KG1 (cell line): ENCODE measurements at places on chromosomes 3 and 15.

DNA sequence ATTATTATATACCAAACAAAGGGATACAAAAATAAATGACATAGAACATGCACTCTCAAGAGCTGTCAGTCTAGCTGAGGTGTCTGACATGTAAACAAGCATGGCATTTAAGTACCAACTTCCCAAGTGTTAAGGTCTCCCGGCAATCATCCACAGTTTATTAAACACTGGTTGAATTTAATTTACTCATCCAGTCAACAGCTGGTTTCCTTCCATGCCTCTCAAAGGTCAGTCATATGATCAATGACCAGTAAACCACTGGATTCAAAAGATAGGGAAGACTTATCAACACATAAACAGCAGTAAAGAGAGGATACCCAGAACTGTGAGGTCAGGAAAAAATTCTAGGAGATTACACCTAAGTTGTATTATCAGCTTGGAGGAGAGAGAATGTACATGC, 80.4 kb downstream of the ADAM10 start:
- DNase-seq, result no peak

DNA sequence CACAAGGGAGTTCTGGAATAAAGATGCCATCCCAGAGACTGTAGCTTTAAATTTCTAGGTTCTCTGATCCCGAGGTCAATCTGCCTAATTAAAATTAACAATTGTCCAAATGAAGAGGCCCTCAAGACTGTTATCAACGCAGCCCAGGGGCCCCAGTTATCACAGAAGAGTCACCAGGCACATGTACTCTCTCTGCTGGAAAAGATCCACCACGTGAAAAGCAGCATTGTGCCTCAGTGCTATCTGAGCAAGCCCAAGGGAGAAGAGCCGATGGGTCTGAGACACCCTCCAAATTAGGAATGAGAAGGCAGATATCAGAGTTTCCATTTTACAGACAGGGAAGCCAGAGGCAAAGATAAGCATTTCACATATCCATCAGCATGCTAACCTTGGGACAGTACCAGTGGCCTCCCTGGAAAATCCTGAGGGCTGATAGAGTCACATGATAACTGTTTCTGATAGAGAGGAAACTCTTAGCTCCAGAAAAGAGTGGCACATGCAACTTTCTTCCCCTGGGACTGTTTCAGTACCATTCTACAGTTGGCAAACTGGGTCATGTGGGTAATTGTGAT, 55.5 kb downstream of the ITGB5 start:
- no peak for DNase-seq

- DNase-seq, result no peak
Observed at GRCh38 chr3:44478055-44478468, 592 bp upstream of the ZNF445 start.

DNA sequence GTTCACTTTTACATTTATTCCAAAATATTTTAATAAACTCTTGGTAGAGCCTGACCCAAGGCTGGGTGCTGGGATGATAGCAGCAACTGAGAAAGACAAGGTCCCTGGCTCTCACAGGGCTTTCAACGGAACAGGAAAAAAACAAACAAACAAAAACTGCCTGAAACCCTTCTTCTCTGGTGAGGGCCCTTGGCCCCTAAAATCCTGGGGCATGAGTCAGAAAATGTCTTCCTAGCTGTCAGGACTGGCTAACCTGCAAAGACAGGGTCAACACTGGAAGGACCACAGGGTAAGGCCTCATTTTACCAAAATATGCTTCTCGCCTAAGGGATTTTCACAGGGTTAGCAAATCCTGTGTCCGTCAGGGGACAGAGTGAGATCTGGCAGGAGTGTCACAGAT, 45.7 kb upstream of the WNT5A start:
- DNase-seq, result no peak

GRCh38 chr3:122208579-122208978, 25.1 kb downstream of the CASR start:
- no peak for DNase-seq

- DNase-seq, result peak; percentile 56
Observed at GRCh38 chr3:71064956-71065763, 518.4 kb downstream of the FOXP1 start.

- DNase-seq, result no peak
Observed at GRCh38 chr3:109553591-109554371, 216.4 kb upstream of the DPPA4 start.

- DNase-seq, result no peak
Observed at GRCh38 chr3:52072020-52072419, 15.6 kb upstream of the DUSP7 start.

DNA sequence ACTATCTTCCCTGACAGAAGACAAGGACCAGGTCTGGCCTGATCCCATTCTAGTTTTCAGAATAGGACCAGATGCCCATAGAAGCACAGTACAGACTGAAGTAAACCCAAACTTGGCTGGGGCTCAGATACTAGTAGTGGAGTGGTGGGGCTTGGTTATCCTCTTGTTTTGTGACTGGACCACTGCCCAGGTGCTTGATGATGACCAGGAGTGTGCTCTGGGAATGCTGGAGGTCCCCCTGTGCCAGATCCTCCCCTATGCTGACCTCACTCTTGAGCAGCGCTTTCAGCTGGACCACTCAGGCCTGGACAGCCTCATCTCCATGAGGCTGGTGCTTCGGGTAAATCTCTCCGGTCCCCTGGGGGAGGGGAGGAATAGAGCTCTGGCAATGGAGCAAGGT, 36.3 kb downstream of the ESYT3 start:
- no peak for DNase-seq

DNA sequence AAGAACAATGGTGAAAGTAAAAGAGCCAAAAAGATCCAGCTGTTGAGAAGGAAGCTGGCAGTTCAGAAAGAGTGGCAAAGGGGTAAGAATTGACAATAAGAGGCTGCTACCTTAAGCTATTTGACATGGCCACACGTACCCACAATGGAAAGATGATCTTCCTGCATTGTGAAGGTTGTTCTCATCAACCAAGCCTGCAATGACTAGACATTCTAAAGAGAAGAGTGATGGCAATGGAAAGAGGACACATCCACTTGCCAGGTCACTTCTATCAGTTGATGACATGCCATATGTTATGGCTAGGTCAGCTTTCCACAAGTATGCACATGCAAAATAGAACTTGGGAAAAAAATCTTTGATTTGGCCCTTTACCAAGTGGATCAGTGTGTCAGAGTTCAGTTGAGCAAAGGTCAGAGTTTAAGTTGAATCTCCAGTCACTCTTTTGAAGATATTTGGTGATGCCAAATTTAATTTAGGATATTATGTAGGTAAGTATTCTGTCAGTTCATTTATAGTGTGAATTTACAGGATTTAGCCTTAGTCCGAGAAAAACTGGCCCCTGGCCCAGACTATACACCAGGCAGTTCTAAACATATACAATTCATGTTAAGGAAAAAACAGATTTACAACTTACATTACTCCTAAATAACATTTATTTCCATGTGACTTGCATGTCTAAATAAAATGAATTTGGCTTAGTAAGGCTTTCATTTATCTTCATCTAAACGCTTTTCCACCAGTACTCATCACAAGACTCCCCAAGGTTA, 104.9 kb upstream of the FLNB start:
- no peak for DNase-seq

DNA sequence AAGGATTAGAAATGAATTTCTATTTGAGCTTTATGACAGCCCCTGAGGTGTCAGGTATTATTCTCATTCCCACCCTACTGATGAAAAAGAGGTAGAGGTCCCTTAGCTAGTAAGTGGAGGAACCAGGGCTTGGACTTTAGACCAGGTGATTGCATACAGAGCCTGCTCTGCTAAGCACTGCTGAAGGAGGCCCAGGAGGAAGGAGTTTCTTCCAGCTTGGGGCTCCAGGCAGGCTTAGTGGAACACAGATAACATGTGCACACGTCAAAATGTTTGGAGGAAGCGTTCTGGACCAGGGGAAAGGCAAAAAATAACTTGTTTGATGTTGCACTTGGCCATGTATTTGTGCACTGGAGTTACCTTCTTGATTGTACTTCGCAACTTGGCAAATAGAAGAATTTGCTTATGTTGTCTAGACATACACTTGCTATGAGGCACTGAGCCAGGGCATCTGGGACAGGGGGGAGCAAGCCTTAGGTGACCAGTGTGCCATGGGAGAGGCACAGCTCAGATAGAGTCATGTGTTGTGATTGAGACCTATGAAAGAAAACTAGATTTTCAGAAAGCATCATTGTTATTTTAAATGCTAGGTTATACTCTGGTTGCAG, 22.4 kb downstream of the IFT122 start:
- no peak for DNase-seq

- no peak for DNase-seq
Observed at GRCh38 chr15:20356444-20356910, 185.1 kb downstream of the GOLGA6L6 start.

GRCh38 chr3:123488645-123489347, 39.9 kb upstream of the ADCY5 start:
- DNase-seq, result no peak

DNA sequence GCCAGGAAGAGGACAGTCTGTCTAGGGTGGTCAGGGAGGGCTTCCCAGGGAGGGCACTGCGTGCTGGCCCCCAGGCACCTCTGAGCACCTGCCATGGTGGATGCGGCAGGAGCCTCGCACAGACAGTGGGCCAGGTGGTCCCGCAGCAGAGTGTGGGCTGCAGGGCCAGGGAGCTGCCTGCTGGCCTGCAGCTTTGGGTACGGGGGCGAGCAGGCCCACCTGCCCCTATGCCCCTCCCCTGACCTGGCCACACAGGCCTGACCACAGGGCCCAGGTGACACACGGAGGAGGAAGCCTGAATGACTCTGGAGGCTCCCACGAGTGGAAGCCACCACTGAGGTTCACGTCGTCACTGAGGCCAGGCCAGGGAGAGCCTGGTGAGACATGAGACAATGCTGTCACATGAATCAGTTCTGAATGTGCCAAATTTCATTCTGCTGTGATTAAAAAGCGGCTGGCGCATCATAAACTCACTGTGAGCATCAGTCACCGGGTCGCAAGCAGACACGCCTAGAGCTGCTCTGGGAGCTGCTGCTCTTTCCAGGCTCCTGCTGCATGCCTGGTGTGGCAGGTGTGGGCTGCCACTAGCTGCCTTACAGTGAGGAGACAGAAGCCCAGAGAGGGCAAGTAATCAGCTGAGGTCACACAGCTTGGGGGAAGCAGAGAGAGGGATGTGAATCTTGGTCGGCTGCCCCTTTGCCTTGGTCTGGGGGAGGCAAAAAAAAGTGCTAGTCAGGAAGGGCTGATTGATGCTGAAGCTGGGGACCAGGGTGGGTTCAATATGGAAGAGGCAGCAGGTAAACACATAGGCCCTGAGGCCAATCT, 39.5 kb upstream of the IQSEC1 start:
- DNase-seq, result no peak

DNA sequence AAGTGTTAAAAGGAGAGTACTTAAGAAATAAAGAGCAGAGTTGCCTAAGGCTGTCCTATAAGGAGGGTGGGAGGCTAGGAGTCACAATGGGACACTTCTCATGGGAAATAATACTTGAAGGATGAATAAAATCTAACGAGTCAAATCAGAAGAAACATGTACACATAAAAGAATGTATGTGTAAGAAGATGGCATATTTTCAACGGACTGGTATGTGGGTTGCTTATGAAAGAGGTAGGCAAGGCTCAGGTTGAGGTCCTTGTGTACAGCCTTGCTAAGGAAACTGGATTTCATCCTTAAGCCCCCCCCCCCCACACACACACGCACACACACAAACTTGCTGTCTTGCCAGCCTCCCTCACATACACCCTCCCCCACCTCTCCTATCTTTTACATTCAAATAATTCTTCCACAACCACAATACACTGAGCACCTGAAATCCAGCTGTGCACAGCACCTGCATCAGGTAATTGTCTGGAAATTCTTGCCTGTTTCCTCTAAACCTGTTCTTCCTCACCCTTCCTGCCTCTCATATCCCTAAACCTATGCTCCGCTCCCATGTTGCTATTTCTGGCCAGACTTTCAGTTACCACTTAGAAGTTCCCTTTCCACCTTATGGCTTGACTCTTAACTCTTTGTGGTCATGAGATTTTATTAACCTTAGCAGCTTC, 79.2 kb downstream of the FMN1 start:
- DNase-seq, result no peak

GRCh38 chr3:155391104-155391503, 97.6 kb upstream of the STRIT1 start:
- DNase-seq, result no peak

DNA sequence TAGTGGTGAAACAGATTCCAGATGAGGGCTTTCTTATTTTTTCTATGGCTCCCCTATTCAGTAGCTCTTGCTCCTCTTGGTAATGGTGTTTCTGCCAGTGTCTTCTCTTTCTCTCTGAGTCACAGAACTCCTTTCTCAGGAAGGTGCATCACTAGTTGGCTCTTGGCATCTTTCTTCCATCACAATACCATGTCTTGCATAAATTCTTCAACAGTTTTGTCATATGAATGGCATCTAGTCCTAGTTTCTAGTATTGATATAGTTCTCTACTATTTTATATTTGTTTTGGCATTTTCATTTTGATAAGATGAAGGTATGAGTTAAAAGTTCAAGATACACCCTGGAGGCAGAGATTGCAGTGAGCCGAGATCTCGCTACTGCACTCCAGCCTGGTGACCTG, 51.0 kb downstream of the REC114 start:
- DNase-seq, result no peak

DNA sequence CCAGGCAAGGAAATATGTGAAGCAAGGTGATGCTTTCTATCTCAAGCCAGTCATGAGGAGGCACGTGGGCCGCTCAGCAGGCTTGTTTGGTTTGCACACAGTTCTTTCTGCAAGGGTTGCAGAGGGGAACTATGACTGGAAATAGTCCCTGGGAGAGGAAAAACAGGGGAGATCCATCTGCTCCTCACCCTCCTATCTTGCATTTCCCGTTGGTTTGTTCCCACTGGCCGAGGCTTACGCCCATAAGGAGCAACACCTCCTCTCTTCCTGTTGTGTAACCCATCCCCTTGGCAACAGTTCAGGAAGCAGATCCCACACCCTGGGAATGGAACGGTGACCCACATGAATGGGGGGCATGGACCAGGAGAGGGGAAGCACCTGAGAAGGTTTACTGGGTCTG, 72.1 kb upstream of the MAGI1 start:
- no peak for DNase-seq

GRCh38 chr3:62035402-62036057, 337.8 kb downstream of the FEZF2 start:
- DNase-seq, result no peak

- no peak for DNase-seq
Observed at GRCh38 chr15:100463515-100463914, 65.2 kb downstream of the CERS3 start.

- no peak for DNase-seq
Observed at GRCh38 chr15:46251903-46252302, 617.1 kb downstream of the SQOR start.

- DNase-seq, result no peak
Observed at GRCh38 chr15:59997070-59997701, 6.9 kb upstream of the FOXB1 start.

DNA sequence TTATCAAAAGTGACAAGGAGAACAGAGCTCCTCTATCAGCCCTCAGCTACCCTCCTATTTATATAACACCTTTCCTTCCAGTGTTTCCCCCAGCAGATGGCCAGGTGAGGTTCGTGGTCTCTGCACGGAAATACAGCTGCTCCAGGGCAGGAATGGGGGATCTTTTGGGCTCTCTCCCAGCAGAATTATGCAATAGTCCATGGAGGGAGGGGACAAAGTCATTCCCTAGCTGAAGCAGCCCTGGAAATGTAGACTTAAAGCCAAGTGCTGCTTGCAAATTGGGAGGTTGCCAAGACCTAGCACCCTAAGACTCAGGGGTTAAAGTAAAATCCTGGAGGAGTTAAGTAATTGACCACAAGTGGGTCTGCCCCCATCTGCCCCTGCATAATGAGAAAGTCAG, 256.3 kb downstream of the LRTM1 start:
- no peak for DNase-seq

- DNase-seq, result no peak
Observed at GRCh38 chr3:185741586-185741985, 83.3 kb downstream of the IGF2BP2 start.
